NK-92 treated with Interleukin-12 subunit alpha and Interleukin-12 subunit beta, amount 100 ng/mL, for 24 hours (cell line): ENCODE measurements at places on chromosomes 1 and 21.

DNA sequence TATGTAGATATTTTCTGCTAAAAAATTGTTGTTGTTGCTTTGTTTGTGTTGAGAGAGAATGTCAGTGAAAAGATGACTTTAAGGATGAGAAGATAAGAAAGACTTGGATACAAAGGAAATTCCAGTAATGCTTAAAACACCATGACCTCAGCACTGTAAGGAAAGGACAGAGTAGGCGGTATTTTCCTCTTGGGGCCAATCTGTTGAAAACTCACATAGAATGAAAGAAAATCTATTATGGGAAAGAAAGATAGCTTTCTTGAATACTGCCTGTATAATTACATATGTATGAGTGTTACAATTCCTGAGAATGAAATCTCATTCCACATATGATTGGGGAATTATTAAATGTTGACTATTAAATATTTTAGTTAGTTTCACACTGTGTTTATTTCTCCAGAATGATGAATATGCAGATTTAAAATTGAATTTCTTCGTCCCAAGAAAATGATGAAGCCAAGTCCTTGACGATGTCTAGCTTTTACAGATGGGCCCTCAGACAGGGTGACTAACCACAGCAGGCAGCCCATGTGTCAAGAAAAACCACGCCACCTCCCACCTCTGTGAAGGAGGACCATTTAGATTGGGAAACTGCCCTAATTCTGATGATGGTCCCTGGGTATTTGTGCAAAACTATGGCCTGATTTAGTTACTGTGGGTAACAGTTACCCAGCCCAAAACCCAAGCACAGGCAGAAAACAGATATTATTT, 49.7 kb upstream of the LMO4 start:
- peak; percentile 52 for DNase-seq

DNA sequence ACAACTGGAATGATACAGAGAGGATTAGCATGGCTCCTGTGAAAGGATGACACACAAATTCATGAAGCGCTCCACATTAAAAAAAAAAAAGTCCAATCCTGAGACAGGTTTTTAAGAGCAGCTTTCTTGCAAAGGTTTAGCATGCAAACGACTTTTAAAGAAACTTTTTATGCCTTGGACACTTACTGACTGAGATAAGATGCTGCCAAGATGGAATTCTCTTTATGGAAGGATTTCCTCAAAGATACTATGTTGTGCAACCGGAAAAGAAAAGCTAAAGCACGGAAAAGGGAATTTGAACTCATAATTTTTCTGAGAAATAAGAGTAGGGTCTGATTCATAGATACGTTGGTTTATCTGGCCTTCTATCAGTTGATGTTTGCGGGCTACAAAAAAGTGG, 27.3 kb downstream of the PIGP start:
- DNase-seq, result no peak

DNA sequence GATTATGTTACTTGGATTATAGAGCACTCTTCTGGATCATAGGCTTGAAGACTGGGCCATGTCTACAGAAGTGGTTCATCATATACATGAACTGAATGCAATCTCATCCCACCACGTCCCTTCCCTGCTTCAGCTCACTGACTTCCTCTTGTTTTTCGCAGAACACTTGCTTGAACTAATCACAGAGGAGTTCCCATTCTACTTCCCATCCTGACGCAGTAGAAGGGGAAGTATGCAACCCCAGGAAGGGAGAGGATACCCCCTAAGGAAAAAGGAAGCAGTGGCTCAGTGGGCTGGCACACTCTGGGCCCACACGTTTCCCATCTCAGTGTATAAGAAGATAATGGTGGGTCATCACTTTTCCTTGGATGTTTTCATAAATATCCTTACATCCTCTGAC, 36.2 kb downstream of the CASQ2 start:
- DNase-seq, result no peak

- DNase-seq, result no peak
Measured at GRCh38 chr1:6183520-6183989, 3.4 kb upstream of the CHD5 start.

GRCh38 chr1:77631751-77632150, 50.7 kb downstream of the ZZZ3 start:
- no peak for DNase-seq

- no peak for DNase-seq
Measured at GRCh38 chr1:162710345-162710744, 78.1 kb downstream of the DDR2 start.

DNA sequence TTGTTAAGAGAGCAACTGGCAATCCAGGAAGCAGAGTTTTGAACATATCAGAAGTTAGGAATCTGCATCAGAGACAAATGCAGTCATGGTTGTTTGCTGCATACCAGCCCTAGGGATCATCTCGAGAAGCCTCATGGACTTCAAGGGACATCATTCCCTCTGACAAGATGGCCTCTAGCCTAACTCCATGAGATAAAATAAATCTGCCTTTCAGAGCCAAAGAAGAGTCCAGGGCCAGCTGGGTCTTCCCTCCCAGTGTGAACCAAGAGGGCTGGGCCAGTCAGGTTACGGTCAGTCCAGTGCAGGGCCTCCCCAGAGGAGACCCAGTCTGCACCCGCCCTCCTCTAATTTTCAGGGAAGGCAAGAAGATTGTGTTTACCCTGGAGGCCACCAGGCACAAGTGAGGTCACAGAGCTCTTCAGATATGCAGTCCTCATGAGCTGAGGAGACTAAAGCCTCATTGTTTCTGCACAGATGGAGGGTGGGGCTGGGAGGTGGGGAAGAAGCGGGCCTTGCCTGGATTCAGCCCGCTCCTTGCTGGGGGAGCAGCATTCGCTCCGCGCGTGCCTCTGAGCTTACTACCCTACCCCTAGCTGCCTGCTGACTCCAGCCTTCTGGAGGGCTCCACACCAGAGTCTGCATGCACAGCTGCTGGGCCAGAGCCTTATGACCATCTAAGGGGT, 52.8 kb downstream of the CAPN2 start:
- no peak for DNase-seq

- no peak for DNase-seq
Measured at GRCh38 chr1:7717748-7718368, 53.2 kb upstream of the VAMP3 start.

DNA sequence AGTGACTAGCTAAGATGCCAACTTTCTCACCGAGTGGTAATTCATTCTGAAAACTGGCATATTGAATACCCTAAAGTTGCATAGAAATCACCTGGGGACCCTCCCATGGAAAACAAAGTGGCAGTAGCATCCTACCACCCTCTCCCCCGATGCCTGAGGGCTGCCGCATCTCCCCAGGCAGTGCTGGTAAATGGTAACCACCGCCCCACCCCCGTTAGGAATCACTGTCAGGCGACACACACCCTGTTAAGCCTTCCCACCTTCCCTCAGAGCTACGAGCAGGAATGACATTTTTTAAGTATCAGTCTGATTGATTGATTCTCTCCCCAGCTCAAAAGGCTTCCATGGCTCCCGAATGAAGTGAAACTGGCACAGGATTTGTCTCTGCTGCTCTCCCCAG, 28.3 kb downstream of the TMPRSS2 start:
- DNase-seq, result no peak

DNA sequence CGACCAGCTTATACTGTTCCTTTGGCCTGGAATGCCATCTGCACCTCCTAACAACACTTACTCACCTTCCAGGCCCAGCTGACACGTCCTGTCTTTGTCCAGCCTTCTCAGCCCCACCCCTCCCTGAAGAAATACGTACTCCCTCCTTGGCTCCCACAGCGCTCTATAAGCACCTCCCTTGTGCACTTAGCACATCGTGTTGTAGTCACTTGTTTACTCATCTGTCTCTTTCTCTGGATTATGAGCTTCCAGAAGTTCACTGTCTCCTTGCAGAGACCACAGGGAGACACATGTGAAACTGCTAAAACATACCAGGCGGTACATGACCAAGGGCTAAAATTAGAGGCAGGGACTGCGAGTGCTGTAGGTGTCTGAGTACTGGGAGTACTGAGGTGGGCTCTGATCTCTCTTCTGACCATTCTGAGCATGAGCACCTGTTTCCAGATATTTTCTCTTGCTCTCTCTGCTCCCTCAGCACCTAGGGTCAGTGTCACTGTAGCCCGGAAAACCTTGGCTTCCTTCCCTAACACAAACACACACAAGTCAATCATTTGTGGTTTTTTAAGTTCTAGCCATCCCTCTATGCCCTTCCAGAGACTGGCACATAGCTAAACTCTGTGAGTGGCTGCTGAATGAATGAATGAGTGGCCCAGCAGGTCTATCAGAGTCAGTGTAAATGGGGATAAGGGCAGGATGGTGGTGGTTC, 5.1 kb downstream of the DCST1 start:
- no peak for DNase-seq

DNA sequence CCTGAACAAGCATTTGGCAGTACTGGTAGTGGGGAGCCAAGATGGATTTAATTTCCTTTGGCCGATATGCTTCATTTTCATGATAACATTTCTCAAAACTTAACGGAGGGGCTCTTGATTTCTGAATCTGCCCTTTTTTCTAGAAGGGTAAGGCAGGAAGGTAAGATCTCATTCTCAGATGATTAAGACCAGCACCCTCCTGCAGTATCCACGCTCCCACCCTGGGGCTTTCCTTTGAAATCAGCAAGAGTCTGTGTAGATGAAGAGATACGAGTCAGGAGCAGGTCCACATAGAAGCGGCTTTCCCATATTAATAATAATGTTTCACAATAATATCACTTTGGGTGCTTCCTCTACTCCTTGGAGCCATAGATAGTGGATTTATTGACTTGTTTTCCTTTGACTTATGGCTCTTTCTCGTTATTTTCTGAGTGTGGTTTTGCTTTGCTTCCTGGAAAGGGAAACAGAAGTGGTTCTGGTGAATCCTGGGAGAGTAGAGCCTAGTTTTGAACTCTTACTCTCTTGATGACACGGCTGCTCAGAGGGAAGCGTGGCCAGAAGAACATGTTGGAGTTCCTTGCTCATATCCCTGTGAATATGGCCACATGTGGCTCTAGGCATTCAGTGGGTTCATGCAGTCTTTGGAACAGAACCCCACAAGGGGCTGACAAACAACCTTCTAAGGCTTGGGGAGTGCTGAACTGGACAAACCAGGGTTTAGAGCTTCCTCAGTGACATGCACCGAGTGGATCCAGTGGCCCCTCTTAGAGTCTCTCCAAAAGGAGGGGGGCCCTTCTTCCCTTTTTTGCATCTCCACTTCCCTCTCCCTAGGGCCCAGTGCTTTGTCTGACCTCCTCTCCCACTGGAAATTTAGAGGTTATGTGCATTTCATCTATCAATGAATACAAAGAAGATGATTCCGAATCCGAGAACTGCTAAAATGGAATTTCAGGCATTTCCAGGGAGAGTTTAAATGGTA, 195.7 kb downstream of the DYRK1A start:
- no peak for DNase-seq

GRCh38 chr1:98034505-98034904, 113.7 kb upstream of the DPYD start:
- no peak for DNase-seq

DNA sequence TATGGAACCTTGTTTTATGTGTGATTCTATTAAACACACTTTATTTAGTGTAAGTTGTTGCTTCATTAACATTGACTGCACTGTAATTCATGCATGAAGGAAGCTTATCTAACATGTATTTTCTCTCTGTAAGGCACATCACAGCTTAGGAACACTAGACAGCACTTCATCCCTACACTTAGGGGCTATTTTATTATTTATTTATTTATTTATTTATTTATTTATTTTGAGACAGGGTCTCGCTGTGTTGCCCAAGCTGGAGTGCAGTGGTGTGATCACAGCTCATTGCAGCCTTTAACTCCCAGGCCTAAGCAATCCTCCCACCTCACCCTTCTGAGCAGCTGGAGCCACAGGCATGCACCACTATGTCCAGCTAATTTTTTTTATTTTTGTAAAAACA, 30.7 kb upstream of the GRHL3 start:
- no peak for DNase-seq

DNA sequence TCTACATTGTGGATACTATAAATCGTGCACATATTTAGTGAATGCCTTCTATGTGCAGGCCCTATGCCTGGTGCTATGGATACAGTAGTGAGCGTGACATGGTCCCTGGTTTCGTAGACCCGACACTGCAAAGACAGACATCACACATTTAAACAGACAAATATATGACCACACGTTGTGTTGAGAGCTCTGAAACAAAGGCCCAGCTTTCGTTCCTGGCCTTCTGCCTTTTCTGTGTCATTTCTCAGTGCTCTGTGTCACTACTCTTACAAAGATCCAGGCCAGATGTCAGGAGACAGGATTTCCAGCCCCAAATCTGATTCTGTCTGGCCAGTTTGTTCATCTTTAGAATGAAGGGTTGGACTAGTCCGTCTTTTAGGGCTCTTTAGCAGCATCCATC, 19.3 kb upstream of the TRABD2B start:
- no peak for DNase-seq

DNA sequence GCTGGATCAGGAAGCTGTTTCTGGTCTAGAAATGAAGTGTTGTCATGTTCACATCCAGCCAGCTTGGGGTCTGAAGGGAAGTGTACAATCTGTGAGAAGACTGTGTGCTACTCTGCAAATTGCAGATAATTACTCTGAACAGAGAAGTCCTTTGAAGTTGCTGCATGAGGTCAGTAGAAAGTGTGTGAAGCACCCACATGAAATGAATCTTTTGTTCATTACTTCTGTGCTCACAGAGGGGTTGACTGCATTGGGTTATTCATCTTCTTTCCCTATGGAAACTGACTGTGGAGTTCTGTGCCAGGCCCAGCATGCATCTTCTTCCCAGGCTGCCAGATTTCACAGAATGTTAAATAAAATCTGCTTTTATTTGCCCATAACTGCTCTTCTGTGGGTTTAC, 47.1 kb downstream of the CTH start:
- no peak for DNase-seq

DNA sequence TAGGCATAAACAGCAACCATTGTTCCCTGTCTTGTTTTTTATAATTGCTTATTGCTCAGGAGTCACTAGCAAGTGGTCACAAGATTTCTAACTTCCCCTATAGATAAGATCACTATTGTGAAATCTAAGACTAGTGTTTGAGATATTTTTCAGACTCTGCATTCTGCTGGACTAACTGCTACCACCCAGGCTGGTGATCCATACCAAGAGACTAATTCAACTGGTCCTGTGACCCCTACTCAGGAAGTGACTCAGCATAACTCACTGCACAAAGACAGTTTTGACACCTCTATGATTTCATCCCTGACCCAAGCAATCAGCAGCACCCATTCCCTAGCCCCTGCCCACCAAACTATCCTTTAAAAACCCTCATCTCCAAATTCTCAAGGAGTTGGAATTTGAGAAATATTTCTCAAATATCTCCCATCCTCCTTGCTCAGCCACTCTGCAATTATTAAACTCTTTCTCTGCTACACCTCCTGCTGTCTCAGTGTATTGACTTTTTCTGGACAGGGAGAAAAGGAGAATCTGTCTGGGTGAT, 52.7 kb downstream of the TRIM33 start:
- peak; percentile 67 for DNase-seq

DNA sequence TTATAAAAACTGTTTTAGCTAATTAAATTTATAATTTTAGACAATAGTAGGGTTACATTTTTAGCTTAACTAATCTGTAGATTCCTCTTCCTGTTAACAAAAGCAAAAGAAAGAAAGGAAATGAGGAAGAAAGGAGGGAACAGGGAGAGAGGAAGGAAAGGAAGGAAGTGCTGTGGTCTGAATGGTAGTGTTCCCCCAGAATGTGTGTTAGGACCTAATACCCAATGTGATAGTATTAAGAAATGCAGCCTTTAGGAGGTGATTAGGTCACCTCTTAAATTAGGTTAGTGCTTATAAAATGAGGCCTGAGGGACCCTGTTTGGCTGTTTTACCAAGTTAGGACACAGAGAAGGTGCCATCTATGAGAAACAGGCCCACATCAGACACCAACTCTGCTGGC, 136.9 kb upstream of the SAMSN1 start:
- no peak for DNase-seq
